Mucosa of gallbladder (tissue), 1 donor: ENCODE measurements at places on chromosomes 16 and 17.

- no peak for DNase-seq
These were observed 20.3 kb downstream of the METRNL start for GRCh38 chr17:83099570-83100181.

- DNase-seq: no peak
These were observed 3.6 kb downstream of the PER1 start for GRCh38 chr17:8148560-8148959.

DNA sequence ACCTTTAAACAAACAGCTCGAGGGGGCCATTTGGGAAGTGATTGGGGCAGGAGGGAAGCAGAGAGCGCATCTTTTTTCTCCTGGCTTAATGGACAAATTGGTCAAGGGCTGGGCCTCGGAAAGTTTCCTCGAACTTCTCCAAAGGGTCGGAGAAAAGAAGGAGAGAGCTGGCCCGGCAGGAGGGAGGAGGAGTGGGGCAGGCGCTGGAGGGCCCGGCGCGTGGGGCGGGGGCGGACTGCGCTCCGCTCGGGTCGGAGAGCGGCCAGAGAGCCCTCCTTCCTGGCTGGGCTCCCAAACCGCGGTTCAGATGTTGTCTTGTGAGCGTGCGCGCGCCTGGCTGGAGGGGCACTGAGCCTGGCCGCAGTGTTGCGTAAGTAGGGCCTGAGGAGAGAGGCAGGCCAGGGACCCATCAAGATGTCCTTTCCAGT is 1.2 kb downstream of the MMP2 start:
- DNase-seq: peak; percentile 85

DNA sequence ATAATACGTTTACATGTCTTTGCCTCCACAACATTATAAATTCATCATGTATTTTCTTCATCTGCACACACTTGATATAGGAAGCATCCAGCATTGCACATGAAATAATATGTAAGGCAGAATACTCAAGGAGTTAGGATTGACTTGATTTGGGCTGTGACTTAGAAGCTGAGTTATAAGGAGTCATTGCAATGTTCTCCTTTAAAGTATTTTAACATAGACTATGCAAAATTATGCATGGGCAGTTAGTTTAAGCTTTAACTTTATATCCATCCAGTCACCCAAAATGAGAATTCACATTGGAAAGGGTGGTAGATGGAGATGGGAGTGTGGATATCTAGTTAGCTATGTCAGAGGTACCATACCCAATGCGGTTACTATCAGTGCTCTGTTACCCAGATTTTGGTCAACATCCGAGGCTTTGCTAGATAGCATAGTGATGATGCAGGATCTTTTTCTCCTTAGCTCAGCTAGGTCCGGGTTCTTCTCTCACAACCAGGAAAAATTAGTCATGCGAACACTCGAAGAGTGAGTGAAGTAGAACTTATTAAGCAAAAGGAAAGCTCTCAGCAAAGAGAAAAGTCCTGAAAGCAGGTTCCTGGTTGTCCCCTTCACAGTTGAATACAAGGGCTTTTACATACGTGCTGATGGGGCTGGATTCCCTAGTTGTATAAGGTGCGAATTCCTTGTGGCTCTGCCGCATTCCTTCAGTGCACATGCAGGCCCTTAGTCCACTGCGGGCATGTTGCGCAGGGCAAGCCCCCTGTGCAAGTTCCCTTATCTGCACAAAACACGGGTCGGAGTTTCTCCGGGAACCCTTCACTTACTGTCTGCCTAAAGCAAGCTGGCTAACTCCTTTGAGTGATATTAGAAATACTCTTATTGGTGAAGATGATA is 73.1 kb upstream of the FAM20A start:
- no peak for DNase-seq

DNA sequence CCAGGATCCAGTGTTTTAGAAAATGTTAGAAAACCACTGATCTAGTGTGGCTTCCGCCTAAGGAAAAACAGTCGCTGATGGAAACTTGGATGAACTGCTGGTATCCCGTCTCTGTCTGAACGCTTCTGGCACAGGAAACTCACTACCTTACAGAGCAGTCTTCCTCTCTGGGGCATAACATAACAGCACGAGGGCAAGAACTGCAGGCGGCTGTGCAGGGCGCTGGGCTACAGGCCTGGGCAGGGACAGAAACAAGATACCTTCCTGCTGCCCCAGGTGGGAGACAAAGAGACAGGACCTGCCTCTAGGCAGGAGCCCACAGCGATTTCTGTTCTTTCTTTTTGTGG is 10.5 kb downstream of the MXRA7 start:
- DNase-seq: no peak

GRCh38 chr17:39648616-39649366 is 11.8 kb downstream of the STARD3 start:
- no peak for DNase-seq

GRCh38 chr17:66677201-66677981 is 157.5 kb upstream of the CACNG5 start:
- no peak for DNase-seq

DNA sequence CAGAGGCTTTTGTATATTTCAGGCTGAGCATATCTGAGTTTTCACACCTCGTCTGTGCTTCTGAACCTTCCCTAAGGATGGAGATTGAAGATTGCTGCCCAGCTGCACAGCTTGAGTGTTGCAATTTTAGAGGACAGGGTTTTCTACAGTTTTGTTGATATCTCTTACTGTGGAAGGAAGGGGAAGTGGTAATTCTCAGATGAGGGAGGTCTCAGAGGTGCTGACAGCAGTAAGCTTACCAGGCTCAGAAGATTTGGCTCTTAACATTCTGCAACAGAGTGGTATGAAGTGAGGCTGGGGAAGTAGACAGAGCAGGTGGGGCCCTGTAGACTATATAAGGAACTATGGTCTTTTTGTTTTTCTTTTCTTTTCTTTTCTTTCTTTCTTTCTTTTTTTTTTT is 45.8 kb upstream of the ARHGAP17 start:
- DNase-seq: peak; percentile 29

DNA sequence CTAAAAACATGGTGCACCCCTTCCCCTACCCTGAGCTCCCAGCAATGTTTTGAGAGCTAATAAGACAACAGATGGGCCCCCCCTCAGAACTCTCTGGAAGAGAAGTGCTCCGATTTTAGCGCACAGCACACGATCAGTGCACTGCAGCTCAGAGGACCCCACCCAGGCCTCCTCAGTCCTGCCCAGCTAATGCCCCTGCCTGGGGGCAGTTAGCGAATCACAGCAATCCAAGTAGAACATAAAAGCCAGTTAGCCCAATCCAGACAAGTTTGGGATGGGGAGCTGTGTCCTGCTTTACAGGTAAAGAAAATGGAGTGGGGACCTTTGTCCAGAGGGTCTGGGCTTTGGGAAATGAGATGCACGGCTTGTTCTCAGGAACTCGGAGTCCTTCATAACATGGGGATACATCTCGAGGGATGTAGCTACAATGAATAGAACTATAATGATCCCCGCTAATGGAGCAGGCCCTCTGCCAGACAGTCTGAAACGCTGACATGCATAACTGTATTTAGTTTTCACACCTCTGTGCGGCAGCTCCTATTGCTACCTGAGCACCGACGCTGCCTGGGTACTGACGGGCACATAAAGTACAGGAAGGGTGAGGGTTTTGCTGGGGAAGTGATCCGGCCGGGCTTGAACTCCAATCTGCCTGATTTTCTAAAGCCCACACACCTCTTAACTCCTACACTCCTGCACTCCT is 29.7 kb upstream of the CDC42EP4 start:
- DNase-seq: no peak

- DNase-seq: peak; percentile 49
These were observed 43.8 kb upstream of the DHX40 start for GRCh38 chr17:59521465-59522126.

DNA sequence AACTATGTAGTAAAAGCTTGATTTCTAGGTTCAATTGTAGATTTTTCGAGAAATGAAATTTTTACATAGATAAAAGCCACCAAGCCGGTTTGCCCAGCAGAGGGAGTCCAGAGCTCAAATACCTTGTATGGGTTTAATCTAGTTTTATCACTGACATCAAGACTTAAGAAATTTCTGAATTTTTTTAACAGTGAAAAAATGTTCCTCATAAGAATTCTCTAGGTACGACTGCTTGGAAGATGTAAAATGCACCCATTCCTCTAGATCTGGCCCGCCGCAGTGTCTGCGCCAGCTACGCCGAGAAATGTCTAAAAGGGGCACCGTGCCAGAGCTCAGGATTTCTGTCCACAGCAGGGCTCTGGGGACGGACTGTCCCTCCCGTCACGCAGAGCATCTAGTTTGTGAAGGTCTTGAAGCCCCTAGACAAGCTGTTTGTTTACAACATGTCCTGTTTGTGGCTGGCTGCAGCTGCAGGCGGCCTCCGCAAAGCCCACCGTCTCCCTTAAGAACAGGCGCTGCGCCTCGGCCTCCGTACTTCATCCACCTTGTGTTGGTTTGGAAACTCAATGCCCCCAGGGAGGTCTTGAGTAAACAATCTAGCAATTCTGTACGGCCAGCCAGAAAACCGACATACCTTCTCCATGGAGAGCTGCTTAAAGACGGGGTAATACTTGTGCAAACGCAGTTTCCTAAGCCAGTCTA is 24.8 kb downstream of the MAP1LC3B start:
- no peak for DNase-seq

- no peak for DNase-seq
These were observed 120.9 kb downstream of the PRKCA start for GRCh38 chr17:66423056-66423955.

DNA sequence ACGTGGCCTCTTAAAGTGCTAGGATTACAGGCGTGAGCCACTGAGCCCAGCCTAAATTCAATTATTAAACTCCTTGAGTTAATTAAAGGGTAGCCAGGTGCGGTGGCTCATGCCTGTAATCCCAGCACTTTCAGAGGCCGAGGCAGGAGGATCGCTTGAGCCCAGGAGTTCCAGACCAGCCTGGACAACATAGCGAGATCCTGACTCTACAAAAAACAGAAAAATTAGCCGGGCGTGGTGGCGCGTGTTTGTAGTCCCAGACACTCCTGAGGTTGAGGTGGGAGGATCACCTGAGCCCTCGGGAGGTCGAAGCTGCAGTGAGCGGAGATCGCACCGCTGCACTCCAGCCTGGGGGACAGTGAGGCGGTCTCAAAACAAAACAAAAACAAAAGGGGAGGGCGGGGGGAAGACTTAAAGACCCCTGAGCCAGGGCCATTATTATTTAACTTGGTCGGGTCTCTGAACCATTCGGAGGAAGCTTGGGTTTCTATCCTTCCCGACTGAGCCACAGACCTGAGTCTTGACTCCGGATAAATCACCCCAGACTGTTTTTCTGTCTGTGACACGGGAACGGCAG is 19.5 kb downstream of the BCL7C start:
- DNase-seq: no peak

DNA sequence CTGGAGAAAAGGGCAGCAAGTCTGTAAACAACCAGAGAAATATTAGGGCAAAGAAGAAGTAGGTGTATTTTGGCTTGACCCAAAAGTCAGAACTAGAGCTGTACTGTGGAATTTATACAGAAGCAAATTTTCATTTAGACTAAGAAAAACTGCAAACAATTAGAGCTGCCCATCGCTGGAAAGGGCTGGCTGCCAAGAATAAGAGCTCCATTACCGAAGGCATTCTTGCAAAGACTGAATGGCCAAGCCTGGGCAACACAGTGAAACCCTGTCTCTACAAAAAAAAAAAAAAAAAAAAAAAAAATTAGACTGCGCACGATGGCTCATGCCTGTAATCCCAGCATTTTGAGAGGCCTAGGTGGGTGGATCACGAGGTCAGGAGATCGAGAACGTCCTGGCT is 53.9 kb upstream of the TMC5 start:
- DNase-seq: no peak

GRCh38 chr17:21464611-21465021 is 88.5 kb downstream of the KCNJ12 start:
- no peak for DNase-seq

DNA sequence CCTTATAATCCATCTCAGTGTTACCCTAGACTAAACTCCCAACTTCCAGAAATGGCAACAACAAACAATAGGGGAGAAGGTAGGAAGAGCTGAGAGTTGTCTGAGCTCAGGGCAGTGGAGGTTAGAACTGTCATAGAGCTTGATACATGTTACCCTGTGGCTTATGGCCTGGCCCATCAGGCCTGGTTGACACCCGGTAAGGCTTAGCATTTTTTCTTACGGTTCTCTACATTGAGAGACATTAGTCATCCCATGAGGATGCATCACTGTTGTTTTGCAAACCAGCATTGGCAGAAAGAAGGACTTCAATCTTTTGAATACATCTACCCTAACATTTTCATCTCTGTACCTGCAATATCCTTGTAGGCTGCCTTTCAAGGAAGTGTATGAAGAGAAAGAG is 226.6 kb downstream of the PHKB start:
- DNase-seq: no peak

GRCh38 chr17:41739661-41740352 is 5.4 kb upstream of the HAP1 start:
- DNase-seq: no peak

DNA sequence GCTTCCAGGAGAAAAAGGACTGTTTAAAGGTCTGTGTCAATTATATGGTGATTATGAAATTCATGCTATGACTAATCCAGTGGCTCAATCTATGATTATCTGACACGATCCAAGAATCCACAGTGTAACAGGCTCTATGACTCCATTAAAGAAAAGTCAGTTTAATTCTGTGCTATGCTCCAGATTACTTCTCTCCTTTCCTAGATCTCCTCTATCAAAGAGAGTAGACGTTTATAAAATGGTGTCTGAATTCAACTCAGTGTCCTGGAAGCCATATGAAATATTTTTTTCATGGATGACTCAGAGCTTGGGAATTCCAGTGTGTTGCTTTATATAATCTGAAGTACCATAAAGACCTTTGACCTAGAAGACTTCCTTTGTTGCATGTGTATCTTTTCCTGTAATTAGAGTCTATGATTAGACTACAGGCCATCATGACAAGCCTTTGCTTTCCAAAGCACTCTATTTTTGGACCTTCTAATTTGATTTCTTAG is 27.0 kb upstream of the NF1 start:
- DNase-seq: no peak

DNA sequence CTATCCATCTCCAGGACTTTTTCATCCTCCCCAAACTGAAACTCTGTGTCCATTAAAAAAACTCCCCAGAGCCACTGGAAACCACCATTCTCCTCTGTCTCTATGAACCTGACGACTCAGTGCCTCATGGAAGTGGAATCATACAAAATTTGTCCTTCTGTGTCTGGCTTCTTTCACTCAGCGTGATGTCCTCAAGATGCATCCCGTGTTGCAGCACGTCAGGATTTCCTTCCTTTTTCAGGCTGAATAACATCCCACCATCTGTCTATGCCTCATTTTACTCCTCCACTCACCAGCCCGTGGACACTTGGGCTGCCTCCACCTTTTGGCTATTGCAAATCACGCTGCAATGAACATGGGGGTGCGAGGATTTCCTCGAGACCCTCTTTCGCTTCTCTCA is 12.6 kb upstream of the ALDH3A1 start:
- no peak for DNase-seq
